ENCODE measurements at places on chromosomes 12 and 14.

DNA sequence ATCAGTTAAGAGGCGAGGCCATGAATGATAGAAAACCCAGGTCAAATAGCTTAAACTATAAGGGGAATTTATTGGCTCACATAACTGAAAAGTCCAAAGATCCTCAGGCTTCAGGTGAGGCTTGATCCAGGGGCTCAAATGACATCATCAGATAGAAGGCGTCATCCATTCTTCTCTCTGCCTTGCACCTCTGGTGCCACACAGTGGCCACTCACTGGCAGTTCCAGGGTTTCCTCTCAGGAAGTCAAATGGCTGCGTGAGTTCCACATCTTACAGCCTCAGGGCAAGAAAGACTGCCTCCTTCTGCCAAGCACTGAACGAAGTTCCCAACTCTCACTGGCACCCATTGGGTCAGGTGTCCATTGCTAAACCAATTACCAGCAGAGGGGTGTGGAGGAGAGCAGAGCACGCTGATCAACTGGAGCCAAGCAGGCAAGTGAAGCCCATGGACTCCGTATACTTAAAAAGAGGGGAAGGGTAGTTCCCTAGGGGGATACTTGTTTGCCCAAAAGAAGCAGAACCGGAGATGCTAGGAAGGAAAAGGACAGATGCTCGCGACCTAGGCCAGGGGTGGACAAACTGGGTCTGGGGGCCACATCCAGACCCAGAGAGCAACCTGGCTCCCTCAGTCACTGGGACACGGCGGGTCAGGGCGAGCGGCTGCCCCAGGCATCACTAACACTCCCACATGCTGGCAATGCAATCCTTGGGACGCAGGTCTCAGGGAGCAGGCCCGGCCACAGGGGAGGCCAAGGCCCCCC lies 69.3 kb downstream of the SERPINA3 start:
- no peak for DNase-seq

- no peak for DNase-seq
Measured at GRCh38 chr12:41924111-41924510, 220.6 kb downstream of the GXYLT1 start.

- DNase-seq = peak; percentile 71
Measured at GRCh38 chr12:115916910-115917668, 360.4 kb downstream of the MED13L start.

GRCh38 chr12:51349026-51349425 lies 2.5 kb upstream of the CELA1 start:
- no peak for DNase-seq

- DNase-seq = no peak
Measured at GRCh38 chr14:49526101-49526500, 60.1 kb downstream of the RPS29 start.

DNA sequence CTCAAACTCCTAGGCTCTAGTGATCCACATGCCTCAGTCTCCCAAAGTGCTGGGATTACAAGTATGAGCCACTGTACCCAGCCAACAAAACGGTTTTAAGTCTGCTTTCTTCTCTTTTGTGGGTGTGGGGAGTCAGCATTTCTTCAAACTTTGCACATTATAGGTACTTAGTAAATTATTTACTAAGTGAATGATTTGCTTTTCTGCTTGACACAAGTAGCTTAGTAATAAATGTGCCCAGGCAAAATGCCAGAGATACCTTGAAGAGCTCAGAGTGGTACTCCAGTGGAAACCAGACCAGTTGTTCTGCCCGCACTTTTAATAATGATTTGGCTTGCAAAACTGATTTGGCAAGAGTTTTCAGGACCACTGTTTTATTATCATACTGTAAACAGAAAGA lies 15.0 kb downstream of the DEPDC4 start:
- DNase-seq = no peak

- no peak for DNase-seq
Measured at GRCh38 chr12:18696971-18697602, 40.7 kb downstream of the PLCZ1 start.

GRCh38 chr12:13223941-13224340 lies 27.4 kb downstream of the EMP1 start:
- no peak for DNase-seq

- no peak for DNase-seq
Measured at GRCh38 chr14:32072676-32073075, 4.4 kb upstream of the ARHGAP5 start.

- no peak for DNase-seq
Measured at GRCh38 chr12:2389079-2389790, 336.4 kb downstream of the CACNA1C start.

- no peak for DNase-seq
Measured at GRCh38 chr14:85010186-85010585, 519.8 kb upstream of the FLRT2 start.

GRCh38 chr14:90545966-90546751 lies 149.3 kb downstream of the CALM1 start:
- DNase-seq = no peak

GRCh38 chr14:80434574-80435321 lies 223.4 kb upstream of the DIO2 start:
- no peak for DNase-seq

GRCh38 chr12:7023114-7023513 lies 4.8 kb upstream of the LPCAT3 start:
- no peak for DNase-seq

- no peak for DNase-seq
Measured at GRCh38 chr14:51786227-51786626, 74.2 kb upstream of the GNG2 start.

GRCh38 chr14:33948145-33948868 lies 2.6 kb downstream of the EGLN3 start:
- DNase-seq = no peak

GRCh38 chr12:121839993-121840761 lies 18.5 kb downstream of the HPD start:
- no peak for DNase-seq

DNA sequence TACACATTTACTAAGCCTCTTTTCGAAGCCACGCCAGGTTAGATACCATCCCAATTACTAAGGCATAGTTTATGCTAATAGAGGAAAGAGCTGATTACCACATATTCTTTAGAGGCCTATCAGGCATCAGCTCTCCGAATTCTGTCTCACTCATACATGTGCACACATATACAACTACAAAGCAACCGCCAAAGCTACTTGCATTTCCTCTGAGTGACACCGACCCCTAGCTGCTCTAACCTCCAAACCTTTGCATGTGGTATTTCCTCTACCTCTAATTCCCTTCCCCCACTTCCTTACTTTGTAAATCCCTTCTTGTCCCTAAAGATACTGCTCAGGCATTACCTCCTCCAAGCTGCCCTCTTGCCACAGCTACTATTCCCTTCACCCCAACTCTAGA lies 107.2 kb downstream of the DUSP6 start:
- no peak for DNase-seq

GRCh38 chr14:22202313-22202712 lies 386.7 kb downstream of the DAD1 start:
- DNase-seq = no peak

DNA sequence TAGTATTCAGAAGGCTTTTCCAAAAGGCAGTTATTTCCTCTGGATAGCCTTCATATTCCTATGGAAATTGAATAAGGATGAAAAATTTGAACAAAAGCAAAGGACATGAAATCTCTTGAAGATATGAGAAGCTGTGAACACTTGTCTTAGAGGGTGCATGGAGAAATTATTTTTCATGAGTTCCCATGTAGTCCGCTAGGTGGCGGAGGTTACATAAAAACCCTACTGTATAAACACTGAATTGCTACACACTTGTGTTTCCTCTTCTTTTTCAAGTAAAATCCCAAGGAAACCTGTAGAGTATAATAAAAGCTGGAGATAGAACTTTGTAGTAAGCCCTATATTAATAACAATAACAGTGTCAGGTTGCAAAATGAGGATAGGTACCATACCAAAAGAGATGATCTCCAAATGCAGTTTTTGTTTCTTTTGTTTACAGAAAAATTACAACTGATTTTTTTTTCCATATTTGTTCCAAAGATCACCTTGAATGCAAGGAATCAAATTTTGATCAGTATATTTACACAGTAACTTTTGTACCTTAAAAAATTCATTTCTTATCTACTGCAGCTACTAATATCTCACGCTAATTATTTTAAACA lies 37.8 kb upstream of the OR4E1 start:
- DNase-seq = no peak

- DNase-seq = no peak
Measured at GRCh38 chr12:84825149-84825548, 87.5 kb downstream of the SLC6A15 start.

DNA sequence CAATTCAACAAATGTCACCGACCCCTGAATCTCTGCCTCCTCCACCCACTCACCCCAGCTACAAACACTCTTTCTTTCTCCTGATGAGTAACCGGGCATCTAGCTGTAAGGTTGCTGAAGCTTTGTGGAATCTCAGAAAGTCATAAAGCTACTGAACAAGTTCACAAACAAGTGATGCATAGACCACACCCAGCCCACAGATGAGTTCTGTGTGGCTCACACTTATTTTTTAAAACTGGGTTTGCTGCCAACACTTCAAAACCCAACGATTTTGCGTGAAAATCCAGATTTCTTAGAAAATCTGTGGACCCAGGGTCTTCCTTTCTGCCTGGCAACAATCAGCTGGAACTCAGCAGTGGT lies 96.1 kb downstream of the APAF1 start:
- DNase-seq = no peak

- no peak for DNase-seq
Measured at GRCh38 chr14:51059032-51059431, 35.9 kb downstream of the TRIM9 start.

- DNase-seq = no peak
Measured at GRCh38 chr12:96205908-96206307, 11.7 kb downstream of the ELK3 start.

GRCh38 chr14:89620436-89620835 lies 203.4 kb upstream of the FOXN3 start:
- no peak for DNase-seq

DNA sequence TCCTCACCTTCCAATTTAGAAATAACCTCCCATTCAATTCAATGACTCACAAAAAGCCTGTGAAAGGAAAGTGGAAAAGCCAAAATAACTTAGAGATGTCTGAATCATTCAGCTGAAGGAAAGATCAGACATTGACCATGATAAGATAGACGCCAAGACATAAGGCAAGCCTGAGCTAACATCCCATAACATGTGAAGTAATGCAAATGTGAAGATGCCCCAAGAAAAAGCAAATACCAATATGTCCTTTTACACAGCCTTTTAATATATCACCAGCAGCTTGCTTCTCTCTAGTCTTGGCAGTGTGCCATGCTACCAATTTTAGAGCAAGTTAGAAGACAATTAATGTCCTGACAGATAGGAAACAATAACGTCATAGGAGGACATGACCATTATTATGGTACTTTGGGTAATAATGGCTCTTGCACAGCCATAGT lies 2.4 kb upstream of the NUMB start:
- DNase-seq = no peak

GRCh38 chr12:118023301-118023860 lies 6.9 kb downstream of the RFC5 start:
- DNase-seq = no peak

DNA sequence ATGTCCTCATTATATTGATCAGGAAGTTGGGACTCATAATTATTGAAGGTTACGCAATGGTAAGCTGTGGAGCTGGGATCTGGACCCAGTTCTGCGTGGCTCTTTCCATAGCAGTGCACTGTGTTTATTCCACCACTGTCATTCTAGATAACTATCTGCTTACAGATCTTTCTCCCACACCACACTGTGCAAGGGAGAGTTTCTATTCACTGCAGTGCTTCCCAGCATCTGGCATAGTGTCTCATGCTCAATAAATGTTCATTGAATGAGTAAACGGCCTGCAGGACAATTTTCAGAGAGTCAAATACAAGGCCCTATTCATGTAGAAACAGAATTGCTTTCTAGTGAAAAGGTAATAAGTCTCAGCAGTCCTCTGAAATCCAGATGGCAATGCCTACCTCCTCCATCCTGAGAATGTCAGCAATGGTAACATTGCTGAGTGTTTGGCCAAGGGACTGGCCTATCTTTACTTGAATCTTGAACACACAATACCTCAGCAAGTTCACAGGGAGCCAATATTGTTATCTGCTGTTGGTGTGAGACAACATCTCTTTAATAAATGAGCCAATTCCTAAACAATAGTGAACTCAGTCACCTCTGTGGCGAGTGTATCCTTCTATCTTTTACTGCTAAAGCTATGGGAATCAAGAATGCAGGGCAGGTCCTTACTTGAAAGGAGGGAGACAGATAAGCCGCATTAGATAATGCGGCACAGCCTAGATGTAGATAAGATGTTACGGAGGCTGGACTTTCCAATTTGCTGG lies 332.4 kb upstream of the PRICKLE1 start:
- no peak for DNase-seq

DNA sequence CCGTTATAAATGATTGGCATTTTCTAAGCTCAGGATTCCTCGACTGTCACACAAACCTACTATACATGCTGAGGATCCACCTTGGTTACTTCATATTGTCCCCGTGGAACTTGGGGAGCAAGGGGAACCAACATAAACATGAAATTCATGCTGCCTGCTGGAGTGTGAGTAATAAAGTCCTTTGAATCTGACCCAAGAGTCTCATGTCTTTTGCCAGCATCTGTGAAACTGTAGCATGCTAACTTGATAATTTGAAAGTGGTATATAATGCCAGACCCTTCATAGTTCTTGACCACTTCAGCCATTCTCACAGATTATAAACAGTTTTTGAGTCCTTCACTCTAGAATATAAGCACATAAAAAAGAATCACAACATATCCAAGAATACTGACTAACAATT lies 17.1 kb downstream of the SLC35F4 start:
- no peak for DNase-seq

- no peak for DNase-seq
Measured at GRCh38 chr14:33014710-33015109, 76.0 kb downstream of the NPAS3 start.

DNA sequence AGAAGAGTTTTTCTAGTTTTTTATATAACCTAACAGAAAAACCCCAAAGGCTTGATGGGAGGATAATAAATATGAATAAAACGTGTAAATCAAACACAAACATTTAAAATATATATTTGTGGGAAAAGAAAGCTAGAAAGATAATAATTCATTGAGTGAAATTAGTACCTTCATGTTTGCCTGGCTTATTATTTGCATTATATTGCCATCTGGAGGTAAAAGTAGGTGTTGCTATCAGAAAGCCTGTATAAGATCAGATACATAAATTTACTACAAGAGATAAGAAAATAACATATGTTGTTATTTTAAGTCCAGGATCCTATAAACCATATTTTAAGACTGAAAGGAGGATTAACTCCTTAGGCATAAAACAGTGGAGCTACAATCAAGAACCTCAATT lies 77.7 kb downstream of the NTS start:
- no peak for DNase-seq

GRCh38 chr12:10728091-10728490 lies 5.0 kb upstream of the YBX3 start:
- no peak for DNase-seq

DNA sequence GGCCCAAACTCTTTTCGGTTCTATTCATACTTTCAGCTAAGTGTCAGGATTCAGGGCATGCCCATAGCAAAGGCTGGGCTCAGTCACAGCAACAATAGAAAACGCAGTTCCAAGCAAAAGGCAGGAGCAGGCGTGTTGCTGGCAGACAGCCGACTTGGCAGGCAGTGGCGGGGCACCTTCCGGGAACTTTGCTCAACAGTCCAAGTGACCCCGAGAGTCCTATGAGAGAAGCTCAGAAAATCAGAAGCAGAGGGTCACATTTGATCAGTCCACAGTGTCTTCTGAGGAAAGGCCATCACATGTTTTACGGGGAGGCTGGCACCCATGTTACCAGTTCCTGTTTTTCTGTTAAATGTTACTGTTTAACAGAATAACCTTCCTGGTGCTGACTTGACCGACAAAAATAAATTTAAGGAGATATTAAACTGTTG lies 115.0 kb downstream of the DACT1 start:
- no peak for DNase-seq
